ENCODE measurements at places on chromosomes 1 and 21. TPM values are rescaled to one million over a fixed set of nuclear protein-coding genes. Genes with fewer than 3 reads are reported as not detected.

The YRDC gene
- total RNA-seq = 9.7 TPM

The SEC22B gene
- 16.0 TPM for total RNA-seq

GRCh38 chr1:160874935-160875334 lies 10.0 kb downstream of the ITLN1 start:
- no peak overlapping the region for H3K4me3 ChIP-seq
- no peak for DNase-seq
- H3K4me1 ChIP-seq = no peaks in the 10 kb centered on the region
- no peaks in the 10 kb centered on the region for H3K27me3 ChIP-seq

The FAAH gene
- 21.0 TPM for total RNA-seq

DNA sequence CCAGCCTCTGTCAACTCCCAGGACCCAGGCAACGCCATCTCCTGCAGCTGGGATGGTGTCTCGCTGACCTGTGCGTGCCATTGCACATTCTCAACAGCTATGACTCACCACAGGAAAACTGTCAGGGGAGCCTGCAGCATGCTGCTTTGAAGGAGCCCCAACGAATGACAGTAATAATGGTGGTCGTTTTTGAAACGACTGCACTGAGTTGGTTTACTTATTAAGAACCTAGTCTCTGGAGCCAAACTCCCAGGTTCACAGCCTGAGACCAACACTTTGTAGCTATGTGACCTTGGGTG lies 21.6 kb downstream of the TCEA3 start:
- no peak for DNase-seq
- H3K27ac ChIP-seq = peak overlapping the region; percentile 77
- H3K27me3 ChIP-seq = no peaks in the 10 kb centered on the region
- no peak overlapping the region for H3K4me3 ChIP-seq
- peaks cover 12% of the 10 kb centered on the region for H3K4me1 ChIP-seq
- H3K36me3 ChIP-seq = peaks cover 11% of the 10 kb centered on the region

DNA sequence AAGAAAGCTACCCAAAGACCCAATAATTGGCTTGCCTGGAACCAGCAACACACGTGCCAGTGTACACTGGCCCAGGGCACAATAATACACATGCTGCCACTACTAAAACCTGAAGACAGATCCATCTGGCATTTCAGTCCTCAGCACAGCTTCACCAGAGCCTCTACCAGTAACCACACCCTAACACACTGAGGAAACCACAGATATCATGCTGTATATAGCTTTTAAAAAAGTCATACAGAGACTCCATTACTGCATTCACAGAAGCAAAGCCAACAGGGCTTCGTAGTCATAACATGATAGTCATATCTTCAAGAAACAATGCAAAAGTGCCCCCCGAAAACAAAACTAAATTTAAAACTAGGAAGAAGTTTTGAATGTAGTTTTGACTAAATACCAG lies 40.6 kb upstream of the NEGR1 start:
- H3K27me3 ChIP-seq = no peaks in the 10 kb centered on the region
- H3K4me1 ChIP-seq = no peaks in the 10 kb centered on the region
- no peak overlapping the region for H3K4me3 ChIP-seq
- DNase-seq = no peak

DNA sequence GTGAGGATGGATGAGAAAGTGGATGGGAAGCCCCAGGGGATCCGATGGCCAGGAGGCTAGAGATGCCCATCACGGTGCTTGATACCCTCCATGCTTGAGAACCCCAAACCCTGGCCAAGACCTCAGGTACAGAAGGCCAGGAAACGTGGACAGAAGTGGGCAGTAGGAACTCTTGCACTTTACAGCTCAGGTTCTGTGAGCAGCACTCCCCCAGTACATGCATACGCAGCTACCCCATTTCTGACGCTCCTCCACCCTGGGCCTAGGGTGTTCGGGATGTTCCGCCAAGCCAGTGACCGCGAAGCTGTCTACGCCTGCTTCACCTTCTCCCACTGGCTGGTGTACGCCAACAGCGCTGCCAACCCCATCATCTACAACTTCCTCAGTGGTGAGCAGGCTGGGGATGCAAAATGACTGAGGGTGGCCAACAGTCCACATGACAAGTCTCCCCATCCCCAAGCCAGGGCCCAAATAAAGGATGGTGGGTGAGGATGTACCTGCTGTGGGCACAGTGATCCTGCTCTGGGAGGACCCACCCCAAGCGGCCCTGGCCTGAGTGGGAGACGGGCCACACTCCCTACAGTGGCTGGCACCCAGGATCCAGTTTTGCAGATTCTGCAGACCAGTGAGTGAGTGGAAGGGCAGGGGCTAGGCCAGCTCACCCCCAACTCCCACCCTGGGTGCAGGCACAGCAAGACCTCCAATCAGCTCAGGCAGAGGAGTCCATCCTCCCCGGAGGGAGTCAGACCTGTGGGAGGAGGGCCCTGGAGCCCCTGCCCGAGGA lies 7.4 kb downstream of the HCRTR1 start:
- H3K4me3 ChIP-seq = no peak overlapping the region
- H3K27me3 ChIP-seq = no peaks in the 10 kb centered on the region
- H3K4me1 ChIP-seq = peaks cover 9% of the 10 kb centered on the region
- no peak for DNase-seq

DNA sequence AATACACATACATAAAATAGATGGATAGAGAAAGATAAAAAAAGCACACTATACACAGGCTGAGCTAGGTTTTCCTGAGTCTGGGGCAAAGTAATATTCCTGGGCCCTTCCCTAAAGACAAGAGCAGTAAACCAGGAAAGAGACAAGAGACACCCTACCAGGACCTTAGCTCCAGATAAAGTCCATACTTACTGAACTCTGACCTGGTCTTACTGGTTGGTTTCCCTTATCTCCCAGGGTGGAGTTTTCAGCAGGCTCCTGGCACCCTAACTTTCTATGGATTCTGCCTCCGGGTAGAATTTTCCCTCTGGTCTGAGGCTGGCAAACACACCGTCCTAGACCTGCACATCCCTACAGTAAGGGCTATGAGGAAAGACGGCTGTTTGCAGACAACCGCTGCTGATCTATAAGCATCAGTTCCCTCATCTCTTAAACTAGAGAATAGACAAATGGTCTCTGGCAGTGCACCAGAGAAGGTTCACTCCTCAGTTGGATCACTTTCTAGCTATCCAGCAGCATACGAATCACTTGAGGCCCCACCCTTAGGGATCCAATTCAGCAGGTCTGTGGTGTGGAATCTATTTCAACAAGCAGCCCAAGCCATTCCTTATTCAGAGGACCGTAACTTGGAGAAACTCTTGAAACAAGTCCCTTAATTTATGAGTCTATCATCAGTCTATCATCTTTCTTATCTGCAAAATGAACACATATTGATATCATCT lies 52.0 kb downstream of the ARHGEF11 start:
- H3K36me3 ChIP-seq = no peaks in the 10 kb centered on the region
- no peak overlapping the region for H3K4me3 ChIP-seq
- H3K27ac ChIP-seq = no peak overlapping the region
- H3K27me3 ChIP-seq = no peaks in the 10 kb centered on the region

DNA sequence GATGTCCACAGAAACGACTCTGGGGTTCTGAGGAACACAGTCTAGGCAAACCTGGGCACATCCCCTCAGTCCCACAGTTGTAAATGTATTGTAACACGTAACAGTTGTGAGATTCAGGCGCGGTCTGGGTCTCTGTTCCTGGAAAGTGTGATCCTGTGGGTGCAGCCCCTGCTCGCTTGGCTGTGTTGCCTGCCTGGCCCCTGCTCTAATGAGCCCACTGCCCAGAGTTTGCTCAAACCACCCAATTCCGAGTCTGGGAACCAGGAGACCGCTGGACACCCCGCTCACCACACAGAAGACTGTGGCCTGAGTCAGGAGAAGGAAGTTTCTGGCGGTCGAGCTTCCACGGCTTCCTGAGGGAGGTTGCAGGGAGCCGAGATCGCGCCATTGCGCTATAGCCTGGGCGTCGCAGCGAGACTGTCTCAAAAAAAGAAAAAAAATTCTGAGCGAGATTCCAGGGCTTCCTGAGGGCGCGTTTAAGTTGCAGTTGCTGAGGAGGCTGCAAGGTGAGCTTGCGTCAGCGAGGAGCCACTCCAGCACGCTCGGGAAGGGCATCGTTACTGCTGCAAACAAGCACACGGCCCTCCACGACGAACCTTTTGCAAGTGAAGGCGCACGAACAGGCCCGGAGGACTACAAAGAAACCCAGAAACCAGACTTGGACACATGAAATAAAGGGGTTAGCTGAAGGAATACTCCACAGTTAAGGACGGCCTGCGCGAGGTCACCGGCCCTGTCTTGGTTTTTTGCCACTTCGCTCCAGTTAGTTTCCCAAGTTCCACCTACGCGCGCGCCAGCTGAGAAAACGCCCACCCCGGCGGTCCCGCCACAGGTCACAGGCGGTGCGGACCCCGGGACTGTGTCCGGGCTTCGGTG lies 1.1 kb downstream of the C21orf58 start:
- H3K27ac ChIP-seq = peak overlapping the region; percentile 65
- H3K36me3 ChIP-seq = no peaks in the 10 kb centered on the region
- H3K4me1 ChIP-seq = peaks cover 10% of the 10 kb centered on the region

GRCh38 chr1:76473591-76473990 lies 393.7 kb upstream of the ST6GALNAC5 start:
- no peak overlapping the region for H3K4me3 ChIP-seq
- H3K4me1 ChIP-seq = no peaks in the 10 kb centered on the region
- no peak overlapping the region for H3K27ac ChIP-seq
- H3K27me3 ChIP-seq = no peaks in the 10 kb centered on the region
- no peaks in the 10 kb centered on the region for H3K36me3 ChIP-seq

- no peak overlapping the region for H3K4me3 ChIP-seq
- H3K27ac ChIP-seq = no peak overlapping the region
- DNase-seq = no peak
- no peaks in the 10 kb centered on the region for H3K36me3 ChIP-seq
Observed at GRCh38 chr1:51314974-51315373, 15.4 kb downstream of the TTC39A start.

GRCh38 chr1:30840904-30841598 lies 67.5 kb downstream of the SDC3 start:
- peak; percentile 72 for DNase-seq
- no peaks in the 10 kb centered on the region for H3K36me3 ChIP-seq
- H3K27me3 ChIP-seq = no peaks in the 10 kb centered on the region

DNA sequence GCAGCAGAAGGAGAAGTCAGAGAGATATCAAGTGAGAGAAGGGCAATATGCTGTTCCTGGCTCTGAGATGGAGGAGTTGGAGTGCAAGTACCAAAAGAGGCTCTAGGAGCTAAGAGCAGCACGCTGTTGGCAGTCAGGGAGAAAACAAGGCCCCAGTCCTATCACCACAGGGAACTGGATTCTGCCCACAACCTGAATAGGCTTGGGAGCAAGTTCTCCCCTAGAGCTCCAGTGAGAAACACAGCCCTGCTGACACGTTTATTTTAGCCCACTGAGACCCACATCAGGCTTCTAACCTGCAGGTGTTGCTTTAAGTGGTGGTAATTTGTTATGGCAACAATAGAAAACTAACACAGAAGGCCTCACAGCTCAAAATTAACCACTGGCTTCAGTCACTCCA lies 31.8 kb upstream of the ZNF644 start:
- no peaks in the 10 kb centered on the region for H3K4me1 ChIP-seq
- DNase-seq = no peak
- H3K36me3 ChIP-seq = no peaks in the 10 kb centered on the region
- H3K4me3 ChIP-seq = no peak overlapping the region
- H3K27me3 ChIP-seq = no peaks in the 10 kb centered on the region

GRCh38 chr1:118144684-118145083 lies 40.3 kb downstream of the SPAG17 start:
- DNase-seq = no peak
- no peaks in the 10 kb centered on the region for H3K4me1 ChIP-seq
- H3K4me3 ChIP-seq = no peak overlapping the region
- H3K27ac ChIP-seq = no peak overlapping the region

The TBX15 gene
- total RNA-seq = not detected

DNA sequence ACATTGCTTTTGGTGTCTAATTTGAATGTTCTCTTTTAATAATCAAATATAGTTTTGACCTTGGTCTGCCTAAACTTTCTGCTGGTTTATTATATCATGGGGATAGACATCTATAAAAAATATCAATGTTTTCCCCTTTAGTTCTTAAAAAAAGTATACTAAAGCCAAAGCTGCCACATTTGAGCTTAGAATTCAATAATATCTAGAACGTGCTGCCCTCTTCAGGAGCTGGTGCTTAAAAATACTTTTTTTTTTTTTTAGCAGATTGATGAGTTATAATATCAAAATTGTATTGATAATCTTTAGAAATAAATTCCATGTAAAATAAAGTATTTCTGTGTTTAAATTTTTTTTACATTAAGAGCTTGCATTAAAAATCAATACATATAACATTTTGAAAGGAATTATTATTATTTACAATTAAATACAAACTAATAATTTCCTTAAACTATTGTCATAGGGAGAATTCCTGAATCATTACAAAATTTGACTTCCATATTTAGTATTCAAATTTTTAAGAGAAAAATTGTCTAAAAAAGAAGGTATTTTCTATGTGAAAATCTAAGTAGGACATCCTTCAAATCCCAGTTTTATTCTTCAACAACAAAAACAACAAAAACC lies 40.1 kb upstream of the ADGRL2 start:
- no peaks in the 10 kb centered on the region for H3K27me3 ChIP-seq
- no peaks in the 10 kb centered on the region for H3K36me3 ChIP-seq
- DNase-seq = peak; percentile 61
- no peaks in the 10 kb centered on the region for H3K4me1 ChIP-seq

DNA sequence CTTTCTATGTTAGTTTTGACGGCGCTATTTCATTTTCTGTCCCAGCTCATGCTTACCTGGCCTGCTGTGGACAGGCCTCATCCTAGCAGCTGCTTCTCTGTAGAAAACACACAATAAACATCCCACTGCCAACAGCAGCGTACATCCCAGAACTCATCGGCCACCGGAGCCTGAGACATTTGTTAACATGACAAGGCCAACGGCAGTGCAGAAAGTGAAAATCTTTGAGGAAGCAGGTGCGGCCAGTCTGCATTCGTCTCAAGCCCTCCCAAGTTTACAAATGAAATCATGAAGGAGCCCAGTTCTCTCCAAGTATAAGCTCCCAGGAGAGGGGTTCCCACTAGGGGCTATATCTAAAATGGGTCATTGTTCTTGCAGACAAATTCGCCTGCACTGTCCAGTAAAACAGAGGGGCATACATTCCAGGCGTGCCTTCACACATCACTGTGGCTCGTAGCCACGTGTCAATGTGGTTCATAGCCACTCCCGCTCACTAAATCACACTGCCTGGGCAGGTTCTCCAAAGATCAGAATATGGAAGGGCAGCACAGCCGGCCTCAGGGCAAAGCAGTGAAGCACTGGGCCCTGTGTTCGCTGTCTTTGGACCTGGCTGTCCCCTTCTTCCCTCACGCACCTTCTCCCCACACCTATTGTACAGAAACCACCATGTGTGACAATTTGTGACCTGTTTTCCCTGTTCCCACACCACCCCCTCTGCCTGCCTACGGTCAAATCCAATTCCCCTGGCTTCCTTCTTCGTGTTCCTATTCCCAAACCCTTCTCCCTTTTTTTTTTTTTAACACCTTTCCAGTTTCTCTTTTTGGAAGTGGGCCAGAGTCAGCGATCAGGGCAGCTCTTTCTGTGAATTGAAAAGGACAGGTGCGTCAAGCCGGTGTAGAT lies 27.0 kb upstream of the ABCG1 start:
- no peaks in the 10 kb centered on the region for H3K4me1 ChIP-seq
- H3K27ac ChIP-seq = no peak overlapping the region
- no peak for DNase-seq
- H3K27me3 ChIP-seq = no peaks in the 10 kb centered on the region
- H3K36me3 ChIP-seq = no peaks in the 10 kb centered on the region
- H3K4me3 ChIP-seq = no peak overlapping the region

- H3K4me3 ChIP-seq = no peak overlapping the region
Observed at GRCh38 chr1:53498555-53499131, 39.4 kb downstream of the DMRTB1 start.

The HENMT1 gene
- 0.56 TPM for total RNA-seq

All from cardiac muscle cell (in vitro differentiated cells and primary cell).